Stimulated activated CD8-positive, alpha-beta memory T cell treated with anti-CD3 and anti-CD28 coated beads, Interleukin-15, amount 100 ng/mL, for 1 hour (primary cell): ENCODE measurements at places on chromosomes 7 and 10.

DNA sequence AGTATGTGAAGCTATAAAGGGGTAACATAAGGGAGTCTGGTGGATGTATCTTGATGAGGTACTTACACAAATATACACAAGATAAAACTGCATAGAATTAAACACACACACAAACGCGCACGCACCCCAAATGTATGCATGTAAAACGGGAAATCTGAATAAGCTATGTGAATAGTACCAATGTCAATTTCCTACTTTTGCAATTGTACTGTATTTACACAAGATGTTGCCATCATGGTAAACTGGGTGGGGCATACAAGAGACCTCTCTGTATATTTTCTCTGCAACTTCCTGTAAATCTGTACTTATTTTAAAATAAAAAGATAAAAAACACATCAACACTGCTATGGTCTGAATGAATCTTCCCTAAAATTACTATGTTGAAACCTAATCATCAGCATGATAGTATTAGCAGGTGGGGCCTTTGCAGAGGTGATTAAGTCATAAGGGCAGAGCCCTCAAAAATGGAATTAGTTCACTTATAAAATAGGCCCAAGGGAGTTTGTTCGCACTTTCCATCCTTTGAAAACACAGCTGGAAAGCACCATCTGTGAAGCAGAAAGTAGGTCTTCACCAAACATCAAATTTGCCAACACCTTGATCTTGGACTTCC is 30.1 kb downstream of the TPK1 start:
- DNase-seq, result no peak

GRCh38 chr10:24503461-24504320 is 220.0 kb downstream of the ARHGAP21 start:
- DNase-seq, result no peak

DNA sequence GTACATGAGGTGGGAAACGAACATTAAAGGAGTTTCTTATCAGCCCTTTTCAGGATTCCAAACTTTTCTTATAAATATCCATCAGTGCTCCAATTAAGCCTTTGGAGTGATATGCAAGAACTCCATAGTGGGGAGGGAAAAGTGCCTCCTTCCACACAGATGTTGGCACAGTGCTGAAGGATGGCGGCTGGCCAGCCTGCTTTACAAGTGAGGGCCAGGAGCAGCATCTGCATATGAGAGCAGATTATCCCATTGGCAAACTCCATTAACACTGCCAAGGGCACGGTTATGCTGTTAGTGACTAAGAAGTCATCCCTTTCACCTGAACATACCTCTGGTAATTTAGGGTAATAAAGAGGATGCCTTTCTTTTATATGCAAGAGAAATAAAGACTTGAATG is 543.1 kb downstream of the CNTNAP2 start:
- no peak for DNase-seq

DNA sequence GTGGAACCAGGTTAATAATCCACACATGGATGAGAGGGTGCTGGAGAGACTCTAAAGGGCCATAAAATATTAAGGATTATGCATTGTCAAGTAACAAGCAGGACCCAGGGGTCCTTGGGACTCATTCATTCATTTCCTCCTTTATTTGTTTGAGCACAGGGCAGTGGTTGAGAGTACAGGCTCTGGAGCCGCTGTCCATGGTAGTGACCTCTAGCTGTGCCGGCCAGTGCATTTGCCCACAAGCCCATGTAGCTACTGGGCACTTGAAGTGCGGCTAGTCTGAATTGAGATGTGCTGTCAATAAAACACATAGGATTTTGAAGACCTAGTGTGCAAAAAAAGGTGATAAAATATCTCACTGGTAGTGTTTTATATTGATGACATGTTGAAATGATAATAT is 137.6 kb downstream of the C10orf105 start:
- DNase-seq, result no peak

GRCh38 chr7:24419077-24419476 is 135.1 kb downstream of the NPY start:
- DNase-seq, result no peak

DNA sequence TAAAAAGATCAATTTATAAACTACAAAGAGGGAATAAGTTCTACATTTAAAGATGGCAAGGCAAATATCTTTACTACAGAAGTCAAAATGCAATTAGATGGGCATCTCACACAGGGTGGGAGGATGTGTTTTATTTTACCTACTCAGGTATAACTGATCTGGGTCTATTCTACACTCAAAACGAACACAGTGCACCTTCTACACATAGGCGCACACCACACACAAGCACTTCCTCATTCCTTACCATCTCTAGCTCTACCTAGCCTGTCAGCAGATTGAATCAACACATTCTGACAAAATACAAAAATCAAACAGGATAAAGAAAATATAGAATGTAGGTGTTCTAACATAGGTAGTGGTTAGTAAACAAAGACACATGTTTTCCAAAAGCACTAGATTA is 64.8 kb downstream of the SGCE start:
- no peak for DNase-seq
